ENCODE measurements at places on chromosomes 5 and 9.

DNA sequence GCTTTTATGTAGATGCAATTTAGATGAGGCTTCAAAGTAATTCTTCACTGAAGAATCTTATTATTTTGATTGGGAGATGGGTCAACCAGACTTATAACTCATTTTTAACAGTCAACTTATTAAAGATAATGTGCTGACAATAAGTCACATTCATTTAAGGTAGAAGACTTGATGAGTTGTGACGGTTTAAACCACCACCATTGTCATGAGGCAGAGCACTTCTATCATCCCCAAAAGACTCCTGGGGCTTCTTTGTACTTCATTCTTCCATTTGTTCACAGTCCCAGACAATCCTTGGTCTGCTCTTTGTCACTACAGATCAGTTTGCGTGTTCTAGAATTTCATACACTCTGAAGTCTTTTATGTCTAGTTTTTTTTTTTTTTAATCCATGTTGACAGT lies 346.1 kb downstream of the RASEF start:
- no peak for DNase-seq

DNA sequence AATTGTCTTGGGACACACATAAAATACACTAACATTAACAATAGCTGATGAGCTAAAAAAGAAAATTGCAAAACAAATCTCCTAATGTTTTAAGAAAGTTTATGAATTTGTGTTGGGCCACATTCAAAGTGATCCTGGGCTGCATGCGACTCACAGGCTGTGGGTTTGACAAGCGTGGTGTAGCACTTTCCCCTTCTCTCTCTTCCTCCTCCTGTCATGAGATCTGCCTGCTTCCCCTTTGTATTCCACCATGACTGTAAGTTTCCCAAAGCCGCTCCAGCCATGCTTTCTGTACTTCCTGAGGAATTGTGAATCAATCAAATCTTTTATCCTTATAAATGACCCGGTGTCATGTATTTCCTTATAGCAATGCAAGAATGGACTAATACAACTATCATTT lies 178.0 kb downstream of the TLR4 start:
- DNase-seq = no peak

- no peak for DNase-seq
Observed at GRCh38 chr5:174303437-174304045, 258.0 kb downstream of the NSG2 start.

DNA sequence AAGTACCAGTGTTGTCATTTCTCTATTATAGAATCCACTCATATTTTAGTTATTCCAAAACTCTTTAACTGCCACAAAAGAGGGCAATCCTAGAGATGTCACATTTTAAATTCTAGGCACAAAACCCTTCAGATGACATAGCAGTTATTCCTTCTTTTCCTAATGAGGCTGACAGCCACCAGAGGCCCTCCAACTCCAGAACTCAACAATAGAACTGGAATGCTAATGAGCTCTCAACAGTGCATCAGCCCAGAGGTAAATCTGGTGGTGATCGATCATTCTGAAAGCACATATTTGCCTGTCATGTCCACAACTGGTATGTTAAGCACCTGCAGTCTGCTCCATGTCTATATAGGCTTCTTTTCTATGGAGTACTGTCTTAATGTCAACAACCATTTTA lies 40.2 kb upstream of the RAB3C start:
- DNase-seq = no peak

GRCh38 chr9:78927099-78927940 lies 630.4 kb downstream of the PSAT1 start:
- DNase-seq = no peak

- no peak for DNase-seq
Observed at GRCh38 chr9:113998114-113998513, 80.0 kb downstream of the AMBP start.

- DNase-seq = no peak
Observed at GRCh38 chr5:88545338-88545737, 276.7 kb upstream of the TMEM161B start.

GRCh38 chr5:74070766-74071165 lies 444.8 kb downstream of the ARHGEF28 start:
- no peak for DNase-seq

GRCh38 chr9:83032065-83032625 lies 30.8 kb downstream of the RASEF start:
- DNase-seq = no peak

- no peak for DNase-seq
Observed at GRCh38 chr9:91541734-91542133, 118.1 kb upstream of the NFIL3 start.

DNA sequence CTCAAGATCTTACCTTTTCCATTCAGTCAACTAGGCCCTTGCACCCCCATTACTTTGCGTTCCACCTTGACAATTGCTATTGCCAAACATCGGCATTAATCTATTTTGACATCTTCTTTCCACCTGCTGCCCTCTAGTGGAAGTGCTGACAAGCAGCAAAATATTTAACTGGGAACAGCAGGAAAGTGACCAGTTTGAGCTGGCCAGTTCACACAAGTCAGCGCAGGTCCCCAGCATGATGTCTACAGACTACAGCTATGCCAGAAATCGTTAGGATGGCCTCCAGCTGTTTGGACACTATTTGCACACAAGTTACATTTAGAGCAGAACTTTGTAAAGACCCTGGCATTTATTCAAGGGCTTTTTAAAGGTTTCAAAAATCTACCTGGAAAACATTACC lies 160.1 kb downstream of the GHR start:
- DNase-seq = peak; percentile 22

DNA sequence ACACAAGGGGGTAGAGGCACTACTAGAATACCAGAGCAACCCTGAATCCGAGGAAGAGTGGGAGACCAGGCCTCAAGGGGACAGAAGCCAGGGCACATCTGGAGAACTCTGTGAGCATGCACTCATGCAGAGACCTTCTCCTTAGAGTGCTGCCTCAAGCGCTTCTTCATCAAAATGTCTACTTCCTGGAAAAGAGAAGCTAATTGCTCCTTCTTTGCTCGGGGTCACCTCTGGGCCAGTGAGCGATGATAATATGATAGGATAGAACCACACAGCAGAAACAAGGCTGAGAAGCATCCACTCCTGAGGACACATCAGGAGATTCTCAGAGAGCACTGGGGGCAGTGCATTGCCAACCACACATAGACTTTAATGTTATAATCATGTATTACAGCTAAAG lies 23.7 kb upstream of the LMNB1 start:
- DNase-seq = no peak

- DNase-seq = peak; percentile 20
Observed at GRCh38 chr5:103218164-103218563, 40.4 kb upstream of the MACIR start.

GRCh38 chr5:149745212-149745942 lies 15.3 kb downstream of the PPARGC1B start:
- DNase-seq = no peak

DNA sequence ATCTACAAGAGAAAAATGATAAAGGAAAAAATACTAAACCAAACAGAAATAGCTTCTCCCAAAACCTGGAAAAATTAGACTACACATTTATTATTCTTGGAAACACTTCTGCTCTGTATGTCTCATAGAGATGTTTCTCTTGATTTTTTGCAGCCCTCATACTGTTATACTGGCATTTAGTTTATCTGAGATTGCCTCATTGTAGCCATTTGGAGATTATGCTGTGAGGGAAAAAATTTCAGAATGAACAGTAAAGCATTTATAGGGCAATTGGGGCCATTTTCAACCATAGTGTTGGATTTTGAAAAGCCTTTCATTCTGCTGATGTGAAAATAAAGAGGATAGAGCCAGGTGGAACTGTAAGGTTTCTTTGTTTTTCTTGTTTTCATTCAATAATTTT lies 441.8 kb upstream of the RIOK2 start:
- DNase-seq = no peak

- DNase-seq = no peak
Observed at GRCh38 chr9:118336250-118336942, 632.2 kb downstream of the TLR4 start.

DNA sequence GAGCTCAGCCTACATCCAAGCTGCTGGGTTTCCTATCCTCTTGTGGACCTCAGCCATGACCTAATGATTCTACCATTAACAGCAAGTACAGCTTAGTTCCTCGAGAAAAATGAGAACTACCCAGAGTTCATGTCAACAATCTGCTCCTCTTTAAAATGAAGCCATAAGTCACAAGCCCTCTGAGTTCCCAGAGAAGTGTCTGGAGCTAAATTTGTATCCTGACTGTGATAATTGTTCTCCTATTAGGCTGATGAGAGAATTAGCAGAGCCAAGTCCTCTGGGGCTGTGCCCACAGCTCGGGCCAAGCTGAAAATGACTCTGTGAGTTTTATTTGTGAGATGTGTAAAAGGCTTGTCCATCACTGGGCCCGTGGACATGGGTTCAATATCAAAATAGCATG lies 145.1 kb upstream of the SMIM23 start:
- DNase-seq = no peak

DNA sequence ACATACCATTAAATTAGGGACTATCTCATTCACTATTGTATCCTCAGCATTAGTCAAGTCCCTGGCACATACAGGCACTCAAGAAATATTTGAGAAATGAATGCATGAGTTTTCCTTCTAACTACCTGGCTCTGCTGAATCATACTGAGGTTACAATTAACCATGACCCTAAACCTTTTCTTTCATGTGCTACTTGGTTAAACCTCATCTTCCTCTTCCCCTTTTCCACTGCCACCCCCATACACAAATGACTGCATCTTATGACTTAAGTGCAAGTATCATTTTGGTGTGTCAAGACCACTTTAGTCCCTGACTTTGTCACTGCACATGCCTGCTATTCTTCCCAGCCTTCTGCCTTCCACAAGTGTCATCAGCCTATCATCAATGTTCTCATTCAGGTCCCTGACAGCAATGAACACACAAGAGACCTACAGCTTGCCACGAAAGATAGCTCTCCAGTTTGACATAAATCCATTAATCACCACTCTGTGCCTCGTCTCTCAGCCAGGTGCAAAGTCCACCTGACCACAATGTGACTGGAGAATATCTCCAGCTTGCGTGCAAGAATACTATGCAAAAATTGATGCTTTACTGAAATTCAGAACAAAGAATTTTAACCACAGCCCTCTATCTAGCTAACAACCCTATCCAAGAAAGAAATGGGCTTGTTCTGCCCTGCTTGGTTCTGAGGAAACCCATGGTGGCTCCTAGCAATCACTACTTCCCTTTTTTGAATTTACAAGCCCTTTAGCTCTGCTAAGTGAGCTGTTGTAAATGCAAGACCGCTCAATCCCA lies 74.5 kb downstream of the MAPKAP1 start:
- no peak for DNase-seq

- DNase-seq = no peak
Observed at GRCh38 chr5:60802986-60803385, 41.1 kb downstream of the ELOVL7 start.

DNA sequence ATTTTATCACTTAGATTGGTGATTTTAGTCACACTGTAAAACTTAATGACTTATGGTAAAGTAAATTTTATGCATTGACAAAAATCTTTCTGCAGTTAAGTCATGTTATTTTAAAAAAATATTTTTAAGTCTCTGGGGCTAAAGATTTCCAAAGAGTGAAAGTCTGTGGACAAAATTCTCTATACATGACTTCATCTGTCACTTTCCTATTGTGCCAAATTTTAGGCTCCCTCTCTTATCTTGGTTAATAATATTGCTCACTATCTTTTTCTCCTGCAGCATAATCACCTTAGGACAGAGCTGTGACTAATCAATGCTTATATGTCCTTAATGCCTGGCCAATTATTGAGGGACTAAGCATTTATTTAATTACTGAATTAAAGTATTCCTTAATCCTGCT lies 15.2 kb downstream of the LURAP1L start:
- DNase-seq = no peak

- DNase-seq = no peak
Observed at GRCh38 chr5:168713051-168713450, 133.9 kb upstream of the PANK3 start.

DNA sequence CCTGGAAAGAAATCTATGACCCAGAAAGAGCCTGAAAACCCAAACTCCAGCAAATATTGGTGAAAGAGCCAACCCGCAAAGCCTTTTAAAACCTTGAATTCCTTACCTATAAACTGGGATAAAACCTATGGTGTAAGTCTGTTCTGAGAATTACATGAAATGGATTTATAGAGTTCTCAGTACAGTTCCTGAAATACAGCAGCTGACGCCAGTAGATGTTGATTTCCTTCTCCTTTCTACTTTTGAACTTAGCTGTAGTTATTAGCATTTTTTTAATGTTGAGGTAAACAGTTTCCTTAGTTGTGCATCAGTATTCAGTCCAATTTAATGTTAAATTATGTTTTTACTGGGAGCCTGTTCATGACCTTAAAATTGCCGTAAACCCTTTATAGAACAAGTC lies 3.7 kb downstream of the SPIN1 start:
- no peak for DNase-seq

GRCh38 chr9:96686638-96687335 lies 31.7 kb upstream of the PRXL2C start:
- DNase-seq = no peak

GRCh38 chr5:60147791-60148190 lies 254.3 kb upstream of the PDE4D start:
- DNase-seq = no peak

GRCh38 chr9:72364679-72365524 lies at the start of gene ZFAND5:
ZFAND5 (minus strand) TSS chr9:72365208; CDS start chr9:72360778, 4,430 bp downstream.
- DNase-seq = peak; percentile 79

DNA sequence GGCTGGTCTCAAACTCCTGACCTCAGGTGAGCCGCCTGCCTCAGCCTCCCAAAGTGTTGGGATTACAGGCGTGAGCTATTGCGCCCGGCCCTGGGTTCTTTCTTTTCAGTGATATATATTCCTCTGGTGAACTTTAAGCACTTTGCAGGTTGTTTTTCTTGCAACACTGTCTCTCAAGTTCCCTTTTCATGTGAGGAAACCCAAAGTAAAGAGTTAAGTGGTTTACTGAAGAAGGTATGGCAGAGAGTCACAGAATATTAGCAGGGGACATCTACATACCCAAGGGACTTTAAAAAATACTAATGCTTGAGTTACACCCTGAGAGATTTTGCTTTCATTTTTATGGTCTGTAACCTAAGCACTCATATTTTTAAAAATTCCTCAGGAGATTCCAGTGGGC lies 6.7 kb upstream of the GAPT start:
- DNase-seq = no peak

GRCh38 chr9:24257726-24258125 lies 288.0 kb downstream of the IZUMO3 start:
- DNase-seq = no peak

- DNase-seq = no peak
Observed at GRCh38 chr5:169242849-169243186, 58.1 kb downstream of the SLIT3 start.

DNA sequence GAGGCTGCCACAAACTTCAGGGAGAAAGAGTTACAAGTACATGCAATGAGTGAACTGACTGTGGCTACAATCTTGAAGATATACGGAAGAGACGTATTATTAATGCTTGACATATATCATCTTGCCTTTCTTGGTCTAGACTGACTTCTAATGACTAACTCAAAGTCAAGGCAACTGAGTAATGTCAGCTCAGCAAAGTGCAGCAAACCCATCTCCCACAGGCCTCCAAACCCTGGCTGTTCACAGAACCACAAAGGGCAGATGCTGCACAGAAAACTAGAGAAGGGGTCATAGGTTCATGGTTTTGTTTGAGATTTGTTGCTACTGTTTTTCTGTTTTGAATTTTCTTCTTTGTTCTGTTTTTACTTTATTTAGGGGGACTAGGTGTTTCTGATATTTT lies 21.0 kb downstream of the IL7R start:
- DNase-seq = no peak

- no peak for DNase-seq
Observed at GRCh38 chr5:150172145-150172544, 5.6 kb downstream of the CDX1 start.

GRCh38 chr5:112931473-112931872 lies 9.4 kb upstream of the REEP5 start:
- DNase-seq = no peak

GRCh38 chr5:33206962-33207506 lies 233.7 kb upstream of the TARS1 start:
- DNase-seq = no peak

GRCh38 chr5:87829217-87829551 lies 416.5 kb upstream of the CCNH start:
- no peak for DNase-seq
